ENCODE measurements at places on chromosomes 3 and 15.

GRCh38 chr15:89654847-89655805 lies at the start of gene KIF7:
Gene KIF7, minus strand, starts transcription at chr15:89655467. Its CDS starts 2,537 bp downstream, at chr15:89652930.
- DNase-seq: no peak

- DNase-seq: no peak
Observed at GRCh38 chr3:173255555-173255954, 114.5 kb upstream of the SPATA16 start.

DNA sequence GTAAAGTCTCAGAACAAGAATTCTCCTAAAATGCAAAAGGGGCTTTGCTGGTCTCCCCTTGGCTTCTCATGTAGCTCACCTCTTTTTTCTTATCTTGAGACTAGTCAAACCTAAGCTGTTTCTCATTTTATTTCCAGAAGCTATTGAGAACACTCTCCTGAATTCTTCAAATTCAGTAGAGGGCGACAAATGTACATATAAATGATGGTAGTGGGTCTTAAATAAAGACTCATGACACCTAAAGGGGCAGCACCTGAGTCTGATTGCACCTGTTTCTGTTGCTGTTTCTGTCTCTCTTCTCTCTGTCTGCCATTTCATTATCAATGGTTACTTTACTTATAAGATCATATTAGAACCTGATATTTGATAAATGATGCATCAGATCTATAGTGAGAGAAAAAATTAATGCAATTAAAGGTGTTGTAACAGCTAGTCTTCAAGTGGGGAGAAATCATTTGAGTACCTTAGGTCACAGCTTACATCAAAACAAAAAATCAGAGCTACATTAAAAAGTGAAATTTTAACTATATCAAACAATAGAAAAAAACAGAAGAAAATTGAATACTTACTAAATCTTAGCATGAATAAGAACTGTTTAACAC lies 7.0 kb downstream of the ADIPOQ start:
- no peak for DNase-seq

- no peak for DNase-seq
Observed at GRCh38 chr3:42703695-42704025, 1.1 kb upstream of the HHATL start.
